NCI-H446 (cell line): ENCODE measurements at places on chromosomes 6 and 20.

- no peak for DNase-seq
These were observed 94.3 kb downstream of the PAK5 start for GRCh38 chr20:9744551-9744950.

- DNase-seq, result no peak
These were observed 30.9 kb downstream of the HEBP2 start for GRCh38 chr6:138434925-138435324.

DNA sequence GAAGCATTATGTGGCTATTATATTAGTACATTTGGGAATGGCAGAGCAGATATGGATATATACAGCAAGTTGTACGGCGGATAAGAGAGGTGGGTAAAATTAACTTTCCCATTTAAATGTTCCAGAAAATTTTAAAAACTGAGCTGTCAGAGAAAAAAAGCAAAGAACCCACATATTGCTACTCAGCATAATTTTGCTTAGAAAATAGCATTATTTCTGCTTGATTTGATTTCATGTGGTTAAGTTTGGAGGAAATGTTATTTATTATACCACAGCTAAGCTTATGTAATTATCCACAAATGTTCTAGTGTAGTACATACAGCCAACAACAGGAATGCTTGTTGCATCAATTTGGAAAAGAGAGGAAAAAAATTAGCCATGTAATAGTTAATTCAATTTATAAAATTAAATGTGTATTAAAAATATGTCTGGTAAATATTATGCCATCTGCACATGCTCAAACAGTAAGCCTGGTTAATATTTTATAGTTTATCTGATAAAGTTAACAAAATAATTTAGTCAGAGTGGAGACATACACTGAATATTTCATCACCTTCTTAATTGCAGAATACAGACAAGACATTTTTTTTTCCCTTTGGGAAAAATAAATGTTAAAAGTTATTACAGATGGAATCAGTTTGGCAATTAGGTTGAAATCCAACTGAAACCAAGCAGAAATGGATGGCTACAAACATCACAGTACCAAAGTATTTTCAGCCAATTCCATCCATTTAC is 172.1 kb upstream of the ID4 start:
- no peak for DNase-seq

- DNase-seq, result no peak
These were observed 79.0 kb downstream of the LYRM4 start for GRCh38 chr6:5181510-5182317.

DNA sequence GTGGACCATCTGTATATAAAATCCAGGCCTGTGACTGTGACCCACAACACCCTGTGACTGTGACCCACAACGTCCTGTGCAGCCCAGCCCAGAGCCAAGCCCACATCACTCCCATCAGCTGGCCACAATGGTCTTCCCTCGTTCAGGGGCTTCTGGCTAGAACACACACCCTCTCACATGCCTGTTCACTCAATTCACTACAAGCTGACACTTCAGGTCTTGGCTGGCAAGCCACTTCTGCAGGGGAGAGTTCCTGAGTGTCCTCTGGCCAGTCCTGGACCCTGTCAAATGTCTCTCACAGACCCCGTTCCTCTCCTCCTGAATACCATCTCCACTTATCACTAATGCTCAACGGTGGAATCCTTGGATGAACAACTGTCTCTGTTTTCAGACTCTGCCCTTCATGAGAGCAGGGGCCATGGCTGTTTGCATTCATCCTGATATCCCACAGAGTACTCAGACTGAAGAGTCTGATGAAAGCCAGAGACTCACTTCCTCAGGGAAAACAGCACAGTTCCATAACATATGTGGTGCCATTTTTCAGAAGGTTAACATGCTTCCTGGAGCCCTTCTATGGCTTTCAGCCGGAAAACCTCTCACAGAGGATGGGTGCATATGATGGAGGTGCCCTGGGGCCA is 56.0 kb downstream of the MYH7B start:
- DNase-seq, result no peak

DNA sequence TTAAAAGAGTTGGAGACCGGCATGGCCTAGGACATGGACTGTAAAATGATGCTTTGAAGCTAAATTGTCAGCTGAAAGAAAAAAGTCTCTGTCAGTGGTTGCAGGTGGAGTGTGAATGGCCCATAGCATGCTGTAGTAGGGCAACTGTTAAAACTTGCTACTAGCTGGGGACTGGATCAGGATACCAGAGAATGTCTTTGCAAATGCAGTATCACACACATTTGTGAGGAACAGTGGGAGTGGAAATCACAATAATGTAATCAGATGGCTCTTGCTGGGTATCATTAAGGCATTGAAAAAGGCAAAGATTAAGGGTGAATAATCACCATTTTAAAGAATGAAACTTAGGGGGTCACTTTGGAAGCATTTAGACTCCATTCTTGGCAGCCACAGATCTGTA is 737.9 kb downstream of the EYS start:
- DNase-seq, result no peak

DNA sequence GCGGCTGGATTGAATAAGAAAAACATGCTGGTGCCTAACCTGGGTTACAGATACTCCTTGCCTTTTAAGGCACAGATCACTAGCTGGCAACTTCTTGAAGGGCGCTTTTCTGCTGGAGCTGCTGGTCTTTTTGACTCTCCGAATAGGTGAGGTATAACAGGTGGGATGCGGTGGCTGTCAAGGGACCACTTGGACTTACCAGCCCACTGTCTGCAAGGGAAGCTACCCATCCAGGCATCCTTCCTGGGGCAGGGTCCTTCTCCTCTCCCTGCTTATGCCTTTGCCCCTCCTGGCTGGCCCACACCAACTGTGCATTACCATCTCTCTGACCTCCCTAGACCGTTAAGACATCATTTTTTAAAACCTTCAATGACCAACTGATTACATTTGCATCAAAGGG is 57.4 kb downstream of the NPEPL1 start:
- DNase-seq, result no peak

GRCh38 chr20:4956200-4956810 is 45.0 kb downstream of the SLC23A2 start:
- DNase-seq, result no peak

DNA sequence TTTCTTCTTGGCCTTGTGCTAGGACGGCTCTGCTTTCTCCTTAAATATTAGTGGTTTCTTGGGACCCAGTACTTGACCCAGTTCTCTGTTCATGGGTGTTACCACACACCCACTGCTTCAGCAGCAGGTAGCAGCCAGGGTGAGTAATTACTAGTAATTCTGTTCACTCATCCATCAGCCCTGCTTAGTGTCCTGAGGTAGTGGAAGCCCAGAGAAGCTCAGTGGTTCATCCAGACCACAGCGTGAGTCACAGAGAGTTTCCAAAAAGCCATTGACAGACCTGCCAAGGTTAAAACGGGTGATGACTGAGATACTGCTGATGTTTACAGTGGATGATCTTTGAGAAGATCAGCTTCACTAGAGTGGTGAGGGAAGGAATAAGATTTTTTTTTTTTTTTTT is 51.7 kb upstream of the HINT3 start:
- DNase-seq, result no peak

DNA sequence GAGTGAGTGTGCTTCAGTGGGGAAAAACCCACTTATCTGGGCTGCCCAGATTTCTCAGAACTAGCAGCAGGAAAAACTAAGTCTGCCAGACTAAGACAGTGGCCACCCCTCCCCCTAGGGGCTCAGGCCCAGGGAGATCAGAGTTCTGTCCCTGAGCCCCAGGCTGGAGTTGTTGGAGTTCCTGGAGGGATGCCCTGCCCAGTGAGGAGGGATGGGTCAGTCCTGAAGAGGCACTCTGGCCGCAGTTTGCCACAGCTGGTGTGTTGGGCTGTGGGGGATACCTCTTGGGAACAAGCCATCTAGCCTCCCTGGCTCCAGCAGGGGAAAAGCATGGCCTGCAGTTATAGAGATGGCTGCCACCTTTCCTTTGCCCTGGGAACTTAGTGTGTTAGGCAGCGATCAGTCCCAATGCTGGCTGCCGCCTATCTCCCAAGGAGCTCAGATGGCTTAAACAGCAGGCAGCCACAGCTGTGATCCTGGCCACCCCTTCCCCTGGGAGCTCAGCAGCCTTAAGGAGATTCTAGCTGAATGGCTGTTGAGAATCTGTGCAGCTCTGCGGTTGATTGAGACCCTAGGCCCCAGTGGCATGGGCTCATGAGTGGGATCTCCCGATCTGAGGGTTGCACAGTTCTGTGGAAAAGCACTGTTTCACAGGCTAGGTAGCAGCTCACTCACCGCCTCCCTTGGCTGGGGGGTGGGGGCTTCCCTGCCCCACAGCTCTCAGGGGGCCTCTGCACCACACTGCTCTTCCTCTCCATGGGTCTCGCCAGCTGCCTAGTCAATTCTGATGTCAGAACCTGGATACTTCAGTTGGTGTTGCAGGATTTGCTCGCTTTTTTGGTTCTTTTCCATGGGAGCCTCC is 13.2 kb downstream of the SIRPG start:
- no peak for DNase-seq

DNA sequence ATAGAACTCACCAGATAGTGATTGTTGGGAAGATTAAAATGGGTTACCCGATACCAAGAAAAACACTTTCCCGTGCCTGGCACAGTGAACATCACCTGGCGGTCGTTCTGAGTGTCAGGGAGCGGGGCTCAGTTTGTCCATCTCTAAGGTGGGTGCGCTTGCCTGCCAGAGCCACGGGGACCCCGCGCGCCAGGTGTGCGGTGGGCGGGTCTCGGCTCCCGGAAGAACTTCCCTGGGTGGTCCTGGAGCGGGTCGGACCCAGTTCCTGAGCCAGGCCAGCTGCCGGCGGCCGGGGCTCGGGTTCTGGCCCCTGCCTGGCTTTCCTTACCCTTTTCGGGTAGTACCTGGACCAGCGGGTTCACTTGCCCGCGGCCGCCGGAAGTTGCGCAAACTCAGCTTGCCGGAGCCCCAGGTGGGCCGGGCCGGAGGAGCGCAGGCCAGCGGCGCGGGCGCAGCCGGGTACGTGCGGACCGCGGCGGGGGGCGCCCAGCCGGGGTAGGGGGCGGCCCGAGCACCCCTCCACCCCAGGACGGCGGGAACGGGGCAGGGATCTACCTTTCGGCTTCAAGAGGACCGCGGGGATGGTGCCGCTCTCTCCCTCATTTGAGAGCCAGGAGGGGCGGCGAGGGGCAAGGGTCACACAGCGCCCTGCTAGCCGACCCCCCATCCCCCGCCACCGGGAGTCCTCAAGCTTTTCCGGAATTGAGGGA is 7.5 kb downstream of the FAM110A start:
- no peak for DNase-seq

GRCh38 chr6:168410554-168411011 is 30.4 kb upstream of the SMOC2 start:
- DNase-seq, result no peak

GRCh38 chr6:43810965-43811732 is 41.1 kb downstream of the VEGFA start:
- no peak for DNase-seq

DNA sequence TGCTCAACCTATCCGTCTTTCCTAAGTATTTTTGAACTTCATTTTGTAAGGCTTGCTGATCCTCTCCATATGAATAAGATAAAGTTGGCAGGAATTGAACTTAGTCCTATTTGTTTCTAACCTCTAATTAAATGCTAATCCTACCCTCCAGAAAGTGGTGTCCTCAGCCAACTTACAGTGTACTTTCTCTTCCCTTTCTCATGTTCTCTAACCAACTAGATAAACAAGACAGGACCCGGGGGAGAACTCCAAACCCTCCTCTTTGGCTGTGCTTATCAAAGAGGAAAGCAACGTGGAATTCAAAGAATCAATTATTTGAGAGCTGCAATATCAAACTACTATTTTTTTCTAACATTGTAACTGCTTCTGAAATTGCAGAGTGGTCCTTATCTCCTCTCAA is 56.5 kb upstream of the NRSN1 start:
- peak; percentile 47 for DNase-seq

GRCh38 chr20:18057101-18057993 is at the start of gene OVOL2:
Gene OVOL2, minus strand, starts transcription at chr20:18057916. Its CDS starts 282 bp downstream, at chr20:18057634.
- DNase-seq, result no peak

- DNase-seq, result no peak
These were observed 29.7 kb downstream of the CEBPB start for GRCh38 chr20:50220093-50220893.

- DNase-seq, result no peak
These were observed 99.2 kb downstream of the MYO6 start for GRCh38 chr6:75848274-75848673.

- no peak for DNase-seq
These were observed 2.1 kb upstream of the TBXT start for GRCh38 chr6:166169549-166170421.

GRCh38 chr6:64984948-64985347 is 722.1 kb downstream of the EYS start:
- no peak for DNase-seq

GRCh38 chr20:58903614-58904013 is 51.1 kb downstream of the GNAS start:
- no peak for DNase-seq

- DNase-seq, result no peak
These were observed 38.1 kb downstream of the TBPL1 start for GRCh38 chr6:133991096-133991593.

- DNase-seq, result no peak
These were observed 68.6 kb downstream of the ZDHHC14 start for GRCh38 chr6:157449610-157450009.

GRCh38 chr6:111841822-111842221 is 31.4 kb downstream of the FYN start:
- DNase-seq, result no peak
